ELR (cell line): ENCODE measurements at places on chromosomes 2 and 18.
A peak's percentile ranks its signal among the peaks of the same experiment; 100 is the strongest.

GRCh38 chr2:1754461-1755170 is 10.3 kb upstream of the PXDN start:
- DNase-seq, result no peak

- DNase-seq, result no peak
These were observed 195.3 kb upstream of the CDH2 start for GRCh38 chr18:28372186-28372585.

- no peak for DNase-seq
These were observed 231.7 kb upstream of the HS6ST1 start for GRCh38 chr2:128550389-128550788.

DNA sequence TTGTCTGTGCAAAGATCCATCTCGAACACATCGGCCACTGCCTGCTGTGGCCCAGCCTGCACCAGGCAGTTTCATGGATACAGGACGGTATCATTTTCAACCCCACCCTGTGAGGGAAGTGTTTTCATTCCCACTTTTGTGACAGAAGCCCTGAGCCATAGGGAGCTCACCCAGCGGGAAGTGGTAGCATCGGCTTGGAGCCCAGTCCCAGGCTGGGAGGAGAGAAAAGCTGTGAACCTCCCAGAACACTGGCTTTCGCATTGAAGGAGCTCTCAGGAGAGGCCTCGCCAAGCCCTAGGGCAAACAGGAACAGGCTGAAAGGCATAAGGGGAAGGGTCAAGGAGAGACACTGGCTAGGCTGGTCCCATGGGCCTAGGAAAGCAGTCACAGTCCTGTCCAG is 166.1 kb downstream of the TFCP2L1 start:
- DNase-seq, result no peak

GRCh38 chr2:99640635-99641151 is 150.9 kb upstream of the REV1 start:
- no peak for DNase-seq

- no peak for DNase-seq
These were observed 438.0 kb upstream of the NXPH2 start for GRCh38 chr2:139218181-139218580.

GRCh38 chr2:74779265-74779558 is 54.7 kb upstream of the HK2 start:
- no peak for DNase-seq

DNA sequence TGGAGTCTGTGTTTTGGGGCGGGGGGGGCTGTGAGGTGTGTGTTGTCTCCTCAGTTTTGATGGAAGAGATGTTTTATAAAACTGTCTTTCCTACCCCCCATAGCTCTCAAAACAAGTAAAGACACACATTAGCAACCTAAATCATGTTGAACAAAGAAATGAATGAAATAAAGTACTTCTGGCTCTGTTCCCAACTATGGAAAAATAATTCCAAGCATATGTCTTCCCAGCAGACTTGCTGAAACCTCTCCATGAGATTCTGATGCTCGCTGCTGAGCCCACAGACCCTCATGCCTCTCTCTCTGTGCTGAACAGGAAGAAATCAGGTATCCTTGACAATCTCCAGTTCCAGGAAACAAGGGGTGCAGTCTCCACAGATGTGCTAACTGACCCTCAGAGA is 226.7 kb upstream of the KLHL29 start:
- no peak for DNase-seq

GRCh38 chr2:133835821-133836619 is 267.8 kb upstream of the NCKAP5 start:
- DNase-seq, result no peak

DNA sequence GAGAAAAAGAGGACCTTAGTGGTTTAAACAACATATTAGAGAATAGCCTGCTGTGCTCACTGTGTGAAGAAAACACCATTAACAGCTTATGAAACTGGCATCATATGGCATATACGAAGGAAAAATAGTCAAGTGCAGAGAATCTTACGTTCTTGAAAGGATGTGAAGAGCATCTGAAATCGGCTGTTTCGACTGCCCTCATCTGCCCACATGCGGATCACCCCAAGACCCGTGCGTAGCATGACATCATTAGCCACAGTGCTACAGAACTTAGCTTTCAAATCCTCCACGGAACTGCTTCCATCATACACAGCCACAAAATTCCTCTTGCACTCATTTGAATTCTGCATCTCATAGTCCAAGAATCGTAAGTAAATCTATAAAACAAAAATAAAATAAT is 84.3 kb downstream of the NETO1 start:
- DNase-seq, result no peak

- no peak for DNase-seq
These were observed 36.8 kb downstream of the ST8SIA5 start for GRCh38 chr18:46720092-46720491.

DNA sequence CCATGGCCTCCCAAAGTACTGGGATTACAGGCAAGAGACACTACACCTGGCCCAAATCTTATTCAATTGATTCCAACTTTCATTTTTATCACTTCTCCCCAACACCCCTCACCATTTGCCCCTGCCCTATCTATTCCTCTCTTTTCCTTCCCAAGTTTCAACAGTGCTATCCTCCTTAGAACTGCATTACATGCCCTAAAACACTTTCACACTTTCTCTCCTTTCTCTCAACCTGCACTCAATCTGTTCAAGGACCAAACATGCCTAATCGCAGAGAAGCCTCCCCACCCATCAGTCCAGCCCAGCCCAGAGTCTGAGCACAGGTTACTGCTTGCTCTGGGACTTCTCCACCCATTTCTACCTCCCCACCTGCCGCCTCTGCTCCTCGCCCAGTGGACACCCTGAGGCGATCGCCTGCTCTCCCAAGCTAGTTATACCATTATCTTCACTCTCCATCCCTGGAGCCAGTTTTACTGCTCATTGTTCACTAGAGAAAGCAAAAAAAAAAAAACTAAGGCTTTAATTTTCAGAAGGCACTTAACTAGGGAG is 23.7 kb upstream of the DSG1 start:
- no peak for DNase-seq

DNA sequence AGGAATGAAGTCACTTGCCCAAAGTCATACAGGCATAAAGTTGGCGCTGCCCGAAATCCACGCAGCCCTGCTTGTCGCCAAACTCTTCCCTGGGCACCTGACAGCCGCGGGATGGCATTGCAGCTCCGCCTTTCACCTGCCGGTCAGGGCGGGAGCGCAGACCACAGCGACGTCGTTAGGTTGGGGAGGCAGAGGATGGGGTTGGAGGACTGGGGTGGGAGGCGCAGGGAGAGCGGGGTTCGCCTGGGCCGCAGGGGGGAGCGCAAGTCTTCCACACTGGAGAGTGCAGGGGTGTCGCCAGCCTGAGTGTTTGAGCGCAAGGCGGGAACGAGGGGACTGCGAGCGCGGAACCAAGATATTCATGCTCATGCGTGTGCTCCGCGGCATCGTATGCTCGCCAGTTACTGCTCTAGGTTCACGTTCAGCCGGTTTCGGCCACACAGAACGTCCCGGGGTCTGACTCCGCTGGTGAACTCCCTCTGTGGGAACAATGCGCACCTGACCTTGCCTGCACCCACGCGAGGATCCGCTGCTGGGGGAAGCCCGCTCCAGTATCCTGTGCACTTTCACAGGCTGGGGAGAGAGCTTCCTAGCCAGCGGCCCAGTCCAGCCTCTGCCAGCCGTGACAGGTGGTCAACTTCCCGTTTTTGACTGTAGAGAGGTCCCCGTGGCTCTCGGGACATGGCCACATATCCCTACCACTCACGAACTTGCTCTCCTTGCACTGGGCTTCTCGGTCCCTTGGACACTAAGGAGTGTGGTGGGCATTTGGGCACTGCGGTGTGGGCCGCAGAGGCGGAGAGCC is 767 bp upstream of the NPPC start:
- DNase-seq, result peak; percentile 33

GRCh38 chr2:44559108-44559507 is 197.4 kb downstream of the CAMKMT start:
- no peak for DNase-seq

- no peak for DNase-seq
These were observed 7.0 kb upstream of the LDLRAD4 start for GRCh38 chr18:13211534-13211933.

DNA sequence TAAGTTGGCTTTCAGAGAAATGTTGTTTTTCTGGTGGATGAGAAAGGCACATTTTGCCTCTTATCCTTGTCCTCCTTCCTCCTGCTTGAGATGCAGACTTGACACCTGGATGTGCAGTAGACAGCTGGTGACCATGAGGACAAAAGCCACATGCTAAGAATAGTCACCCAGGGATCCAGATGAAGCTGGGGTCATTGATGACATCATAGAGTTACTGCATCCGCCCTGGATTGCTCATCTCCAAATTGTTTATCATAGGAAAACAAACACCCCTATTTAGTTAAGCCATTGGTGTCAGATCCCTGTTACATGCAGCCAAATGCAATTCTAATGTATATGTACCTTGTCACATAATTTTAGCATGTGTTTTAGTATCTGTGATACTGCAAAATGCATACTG is 16.3 kb upstream of the SLC1A4 start:
- DNase-seq, result peak; percentile 62

DNA sequence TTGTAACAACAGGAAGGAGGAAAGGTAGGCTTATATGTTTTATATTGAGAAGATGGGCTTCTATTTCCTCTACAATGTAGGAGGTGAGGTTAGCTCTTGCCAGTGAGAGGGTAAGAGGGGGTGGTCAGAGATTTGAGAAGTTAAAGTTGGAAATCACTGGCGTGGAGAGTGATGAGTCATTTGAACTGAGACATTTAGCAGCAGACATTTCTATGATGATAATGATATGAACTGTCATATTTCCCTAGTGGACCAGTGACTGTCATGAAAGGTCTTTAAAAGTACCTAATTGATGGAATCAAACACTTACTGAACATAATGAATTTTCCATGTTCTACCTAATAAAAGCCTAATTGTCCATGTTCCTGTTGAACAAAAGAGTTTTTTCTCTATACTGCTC is 126.1 kb downstream of the FAM161A start:
- peak; percentile 12 for DNase-seq

DNA sequence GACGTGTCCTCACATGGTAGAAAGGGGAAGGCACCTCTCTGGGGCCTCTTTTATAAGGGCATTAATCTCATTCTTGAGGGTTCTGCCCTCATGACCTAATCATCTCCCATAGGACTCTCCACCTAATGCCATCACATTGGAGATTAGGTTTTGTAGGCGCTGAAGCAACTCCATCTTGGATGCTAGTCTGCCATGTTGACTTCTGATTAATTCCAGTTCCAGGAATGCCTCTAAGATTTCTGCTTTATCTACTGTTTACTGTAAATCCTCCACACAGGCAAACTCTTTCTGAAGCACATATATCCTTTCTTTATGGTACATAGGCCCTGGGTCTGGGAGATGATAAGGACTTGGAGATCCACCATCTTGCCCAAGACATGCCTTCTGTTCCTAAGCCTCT is 49.3 kb upstream of the YWHAQ start:
- DNase-seq, result no peak

DNA sequence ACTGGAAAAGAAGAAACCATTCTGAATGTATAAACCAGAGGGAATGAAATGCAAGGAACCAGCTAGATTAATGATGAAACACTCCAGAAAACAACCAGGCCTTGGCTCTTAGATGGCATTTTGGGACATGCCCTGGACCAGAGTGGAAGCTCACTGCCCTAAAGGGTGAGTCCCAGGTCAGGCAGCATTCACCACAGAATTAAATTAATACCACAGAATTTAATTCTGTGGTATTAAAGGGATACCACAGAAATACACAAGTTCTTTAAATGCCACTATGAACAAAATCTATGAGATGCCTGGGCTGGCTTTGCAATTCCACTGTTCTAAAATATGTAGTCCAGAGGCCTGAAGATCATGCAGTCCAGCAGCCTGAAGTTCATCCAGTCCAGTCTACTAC is 122.3 kb upstream of the KYNU start:
- DNase-seq, result no peak

DNA sequence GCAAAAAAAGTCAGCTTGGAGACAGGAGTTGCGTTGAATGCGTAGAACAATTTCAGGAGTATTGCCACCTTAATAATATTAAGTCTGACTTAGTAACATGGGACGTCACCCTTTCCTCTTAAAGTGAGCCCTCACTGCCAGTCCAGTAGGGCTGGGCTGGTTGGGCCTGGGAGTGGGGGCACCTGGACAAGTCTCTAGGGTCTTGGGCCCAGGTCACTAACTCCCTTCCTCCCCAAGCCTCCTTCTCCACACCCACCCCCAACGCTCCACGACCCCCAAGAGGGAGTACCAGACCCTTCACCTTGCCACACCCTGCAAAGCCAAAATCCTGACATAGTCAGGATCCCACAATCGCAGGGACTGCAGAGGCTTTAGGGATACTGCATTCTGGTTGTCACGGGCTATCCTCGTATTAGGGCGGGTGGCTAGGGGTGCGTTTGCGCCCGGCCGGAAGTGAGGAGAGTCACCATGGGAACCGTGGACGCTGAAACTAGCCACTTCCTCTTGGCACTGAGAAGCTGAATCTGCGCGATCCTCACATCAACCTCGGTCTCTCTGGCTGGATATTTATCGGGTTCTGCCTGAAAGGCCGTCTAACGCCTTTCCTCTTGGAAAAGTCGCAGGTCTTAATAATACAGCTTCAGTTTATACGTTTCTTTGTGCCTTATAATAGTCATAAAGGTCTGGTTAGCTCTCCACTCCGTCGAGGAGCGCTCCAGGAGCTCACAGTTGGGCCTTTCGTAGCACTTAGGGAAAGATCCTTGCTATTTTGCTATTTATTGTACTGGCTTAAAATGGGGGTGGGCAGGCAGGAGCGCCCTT is 10.3 kb upstream of the CXXC1 start:
- peak; percentile 69 for DNase-seq

GRCh38 chr2:218028189-218028495 is 25.3 kb upstream of the TNS1 start:
- DNase-seq, result no peak

GRCh38 chr18:25842665-25843064 is 247.7 kb downstream of the SS18 start:
- no peak for DNase-seq

GRCh38 chr18:36454245-36454644 is 156.7 kb downstream of the FHOD3 start:
- no peak for DNase-seq
